ENCODE measurements at places on chromosomes 13 and 19.
A peak's percentile ranks its signal among the peaks of the same experiment; 100 is the strongest.

- DNase-seq = no peak
These were observed 396.9 kb downstream of the MYO16 start for GRCh38 chr13:109026266-109026665.

- no peak for DNase-seq
These were observed 247.1 kb upstream of the SGCG start for GRCh38 chr13:22933571-22934181.

DNA sequence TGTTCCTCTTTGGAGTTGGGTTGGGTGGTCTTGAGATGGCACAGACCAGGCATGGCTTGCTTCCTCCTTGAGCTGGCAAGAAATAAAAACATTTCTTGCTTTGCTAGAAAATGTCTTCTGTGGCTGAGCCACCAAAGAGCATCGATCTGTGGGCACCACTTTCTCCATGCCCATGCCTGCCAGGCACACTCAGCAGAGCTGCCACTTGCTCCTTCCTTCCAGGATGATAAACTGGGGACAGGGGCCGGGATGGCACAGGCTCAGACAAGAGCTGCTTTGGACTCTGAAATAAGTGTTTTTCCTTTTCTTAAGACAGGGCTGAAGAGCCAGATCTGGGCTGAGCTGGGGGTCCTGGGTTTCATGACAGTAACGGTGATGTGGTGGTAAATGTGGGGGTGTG is 32.8 kb downstream of the NFIX start:
- DNase-seq = no peak

DNA sequence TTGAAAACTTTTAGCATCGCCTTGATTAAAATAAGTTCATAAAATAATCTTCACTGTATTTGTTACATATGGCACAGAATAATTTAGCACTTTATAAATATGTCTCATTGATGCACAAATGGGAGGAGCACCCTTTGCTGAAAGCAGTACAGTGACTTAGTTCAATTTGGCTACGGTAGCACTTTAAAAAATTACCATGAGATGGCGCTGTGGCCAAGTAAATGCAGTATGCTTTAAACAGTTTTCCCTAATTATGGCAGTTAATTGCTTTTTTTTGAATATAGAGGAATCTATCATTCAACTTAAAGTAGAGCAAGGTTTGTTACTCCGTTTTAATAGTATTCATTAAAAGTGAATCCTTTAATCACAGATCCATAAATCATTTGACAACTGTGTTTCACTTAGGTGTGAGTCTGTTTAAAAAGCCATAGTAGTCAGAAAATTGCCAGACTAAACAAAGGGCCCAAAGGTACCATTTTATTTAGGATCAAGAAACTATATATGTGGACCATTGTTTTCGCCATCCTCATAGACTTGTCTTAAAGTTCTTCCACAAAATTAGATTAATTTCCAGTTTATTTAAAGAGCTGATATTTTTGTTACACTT is 34.7 kb upstream of the ESD start:
- DNase-seq = peak; percentile 71

- DNase-seq = no peak
These were observed 111.5 kb downstream of the TEX26 start for GRCh38 chr13:31043957-31044356.

GRCh38 chr19:23440791-23441190 is 45.5 kb upstream of the ZNF91 start:
- no peak for DNase-seq

GRCh38 chr13:71864094-71864985 is 2.7 kb downstream of the DACH1 start:
- DNase-seq = peak; percentile 82

DNA sequence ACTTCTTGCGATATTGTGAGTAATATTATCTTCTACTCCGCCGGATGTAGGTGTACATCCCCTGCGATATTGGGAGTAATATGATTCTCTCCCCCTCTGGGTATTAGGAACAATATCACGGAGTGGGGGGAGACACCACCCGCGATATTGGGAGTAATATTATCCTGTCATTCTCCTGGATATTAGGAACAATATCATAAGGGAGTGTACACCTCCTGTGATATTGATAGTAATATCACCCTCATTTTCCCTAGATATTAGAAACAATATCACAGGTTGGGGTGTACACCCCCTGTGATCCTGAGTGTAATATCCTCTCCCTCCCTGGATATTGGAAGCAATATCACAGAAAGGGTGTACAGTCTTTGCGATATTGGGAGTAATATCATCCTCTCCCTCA is 64.3 kb upstream of the CEACAM21 start:
- DNase-seq = no peak
